ENCODE measurements at places on chromosomes 1 and 21.

DNA sequence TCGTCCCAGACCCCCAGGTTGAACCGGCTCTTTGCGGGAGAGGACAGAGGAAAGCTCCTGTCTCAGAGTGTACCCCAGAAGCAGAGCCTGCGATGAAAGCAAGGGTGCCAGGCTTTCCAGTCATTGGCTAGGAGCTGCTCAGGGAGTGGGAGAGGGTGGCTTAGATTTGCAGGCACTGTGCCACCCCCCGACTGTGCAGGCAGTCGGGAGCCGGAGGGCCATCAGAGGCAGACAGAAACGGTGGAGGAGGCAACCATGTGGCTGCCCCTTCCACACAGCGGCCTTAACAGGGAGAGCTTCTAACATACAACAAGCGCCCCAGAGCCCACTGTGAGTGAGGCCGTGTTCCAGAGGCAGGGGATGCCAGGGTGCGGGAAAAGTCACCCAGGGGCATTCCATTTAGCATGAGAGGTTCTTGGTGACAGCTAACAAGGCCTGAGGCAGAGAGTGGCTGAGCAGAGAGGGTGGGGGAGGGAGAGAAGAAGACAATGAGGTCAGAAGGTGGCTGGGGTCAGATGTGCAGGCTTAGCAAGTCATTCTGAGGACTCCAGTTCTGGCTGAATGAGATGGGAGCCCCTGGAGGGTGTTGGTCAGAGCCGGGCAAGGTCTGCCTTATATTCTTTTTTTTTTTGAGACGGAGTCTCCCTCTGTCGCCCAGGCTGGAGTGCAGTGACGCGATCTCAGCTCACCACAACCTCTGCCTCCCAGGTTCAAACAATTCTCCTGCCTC is 9.5 kb upstream of the C1orf167 start:
- DNase-seq = no peak

DNA sequence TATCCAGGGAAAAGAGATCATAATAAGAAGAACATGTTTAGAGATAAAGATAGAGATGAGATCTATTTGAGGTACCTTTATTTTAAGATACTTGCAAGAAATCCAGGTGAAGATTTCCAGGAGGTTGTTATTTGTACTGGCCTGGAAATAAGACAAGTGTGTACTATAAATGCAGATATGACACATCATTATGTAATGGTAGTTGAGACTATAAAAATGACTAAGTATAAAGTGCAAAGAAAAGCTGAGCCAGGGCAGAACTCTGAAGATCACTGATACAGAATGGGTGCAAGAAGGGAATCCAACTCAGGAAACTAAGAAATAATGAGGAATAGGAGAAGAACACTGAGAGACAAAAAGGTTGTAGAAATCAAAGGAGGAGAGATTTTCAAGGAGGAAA is 378.2 kb upstream of the PBX1 start:
- DNase-seq = no peak

DNA sequence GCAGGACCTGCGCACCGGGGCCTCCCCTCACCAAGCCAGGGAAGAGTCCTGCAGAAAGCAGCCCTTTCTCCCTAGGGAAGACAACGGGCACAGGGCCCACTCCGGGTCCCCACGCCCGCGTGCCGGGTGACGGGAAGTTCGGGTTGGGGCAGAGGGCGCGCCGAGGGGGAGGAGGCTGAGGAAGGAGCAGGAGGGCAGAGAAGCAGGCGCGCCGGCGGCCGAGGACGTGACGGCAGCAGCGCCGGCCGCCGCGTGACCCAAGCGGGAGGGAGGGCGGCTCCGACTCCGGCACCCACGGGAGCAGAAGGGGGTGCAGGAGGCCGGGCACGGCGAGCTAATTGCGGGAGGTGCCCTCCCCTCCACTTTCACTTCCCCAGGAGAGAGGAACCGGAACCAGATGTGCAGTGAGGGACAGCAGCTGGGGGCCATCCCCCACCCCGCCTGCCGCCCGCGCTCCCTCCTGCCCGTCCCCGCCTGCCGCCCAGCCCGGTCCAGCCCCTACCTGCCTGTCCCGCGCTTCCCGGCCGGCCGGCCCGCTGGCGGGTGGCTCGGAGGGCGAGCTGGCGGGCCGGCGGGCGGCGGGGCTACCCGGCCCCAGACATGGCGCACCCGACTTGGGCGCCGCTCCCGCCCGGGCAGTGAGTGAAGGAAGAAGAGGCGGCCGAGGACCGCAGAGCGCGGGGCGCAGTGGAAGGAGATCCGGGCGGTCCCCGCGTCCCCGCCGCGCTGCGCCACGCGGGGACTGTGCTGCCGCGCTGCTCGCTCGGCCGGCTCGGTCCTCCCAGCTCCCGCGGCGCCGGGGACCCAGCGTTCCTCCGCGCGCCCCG is 510 bp downstream of the DENND4B start:
- no peak for DNase-seq

DNA sequence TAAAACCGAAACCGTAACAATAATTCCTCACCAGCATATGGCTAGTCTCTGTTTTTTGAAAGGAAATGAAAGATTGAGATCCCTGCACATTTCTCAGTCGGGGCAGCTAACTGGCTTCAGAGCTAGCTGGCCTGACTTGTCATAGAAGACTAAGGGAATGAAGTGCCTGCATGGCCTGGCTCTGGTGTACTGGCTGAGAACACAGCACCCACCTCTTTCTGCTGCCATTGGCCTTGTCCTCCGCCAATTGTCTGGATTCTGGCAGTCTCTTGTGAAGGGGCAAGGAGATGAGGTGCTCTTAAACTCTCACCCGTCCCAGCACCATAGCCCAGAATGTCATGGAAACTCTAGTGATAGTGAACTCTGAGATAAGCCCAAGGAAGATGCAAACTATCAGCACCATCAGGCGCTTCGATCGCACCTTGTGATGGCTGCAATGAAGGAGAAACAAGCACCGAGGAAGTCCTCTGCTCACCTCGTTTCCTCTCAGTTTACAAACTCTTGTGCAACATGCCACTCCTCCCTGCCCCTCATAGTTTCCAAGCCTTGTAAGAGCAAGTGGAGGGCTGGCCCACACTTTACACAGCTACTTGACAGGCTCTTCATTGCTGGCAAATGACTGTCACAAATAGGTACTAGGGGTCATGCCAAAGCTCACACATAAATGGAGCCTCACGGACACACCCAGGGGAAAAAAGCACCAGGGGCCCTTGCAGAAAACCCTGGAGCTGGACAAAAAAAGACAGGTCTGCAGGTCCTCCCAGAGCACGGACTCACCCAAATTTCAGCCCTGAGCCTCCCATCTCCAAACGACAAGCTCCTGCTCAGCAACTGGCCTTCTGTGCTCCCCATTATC is 16.4 kb downstream of the INPP5B start:
- DNase-seq = no peak

GRCh38 chr1:228004331-228004855 is 2.4 kb upstream of the WNT3A start:
- DNase-seq = no peak

- DNase-seq = no peak
Observed at GRCh38 chr1:46289976-46290375, 13.4 kb downstream of the LRRC41 start.

GRCh38 chr1:117669572-117669971 is 63.7 kb downstream of the TENT5C start:
- DNase-seq = no peak

DNA sequence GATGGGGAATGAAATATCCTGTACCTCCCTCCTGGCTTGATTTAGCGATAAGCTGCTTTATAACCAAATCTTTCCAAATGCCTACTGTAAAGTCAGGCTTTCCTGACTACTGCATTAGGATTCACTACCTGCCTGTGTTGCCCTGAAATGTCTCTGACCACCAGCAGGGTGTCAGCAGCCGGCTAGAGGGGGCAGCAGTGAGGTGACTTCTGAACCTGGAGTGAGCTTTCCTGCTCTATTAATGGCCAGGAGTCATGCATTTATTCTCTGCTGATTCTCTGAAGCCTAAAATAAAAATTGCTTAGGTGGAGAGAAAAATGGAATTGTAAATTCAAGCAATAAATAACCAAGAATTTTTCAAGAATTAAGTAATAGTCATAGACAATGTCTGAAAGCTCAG is 2.5 kb downstream of the BACE2 start:
- DNase-seq = no peak

- DNase-seq = peak; percentile 20
Observed at GRCh38 chr21:37878946-37879660, 37.2 kb downstream of the KCNJ6 start.

DNA sequence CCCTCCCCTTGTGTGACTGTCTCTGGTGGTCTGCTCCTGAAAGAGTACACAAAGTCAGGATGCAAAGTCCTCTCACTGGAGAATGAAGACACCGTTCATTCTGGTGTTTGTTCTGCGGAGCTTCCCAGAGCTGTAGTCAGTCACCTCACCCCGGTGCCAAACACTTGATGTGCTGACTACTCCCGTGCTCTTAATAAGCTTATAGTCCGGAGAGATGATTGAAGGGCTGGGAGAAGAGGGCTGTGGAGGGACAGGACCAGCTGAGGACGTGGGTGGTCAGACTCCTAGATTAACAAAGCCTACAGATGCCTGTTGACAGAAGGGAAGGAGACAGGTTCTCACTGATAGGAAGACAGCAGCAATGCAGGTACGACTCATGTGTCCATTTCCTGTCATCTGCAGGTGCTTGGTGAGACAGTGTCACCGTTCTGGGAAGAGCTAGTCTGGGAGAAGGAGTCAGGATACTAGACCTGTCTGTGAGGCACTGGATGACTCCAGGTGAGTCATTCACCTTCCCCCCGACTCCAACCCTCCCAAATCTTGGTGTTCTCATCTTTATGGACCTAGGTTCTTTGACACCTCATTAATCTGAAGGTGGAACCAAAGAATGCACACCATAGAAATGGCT is 40.4 kb upstream of the LRRN2 start:
- no peak for DNase-seq

GRCh38 chr1:23555270-23555985 is 3.9 kb downstream of the ID3 start:
- no peak for DNase-seq

- DNase-seq = no peak
Observed at GRCh38 chr1:88700425-88701013, 16.4 kb downstream of the PKN2 start.

DNA sequence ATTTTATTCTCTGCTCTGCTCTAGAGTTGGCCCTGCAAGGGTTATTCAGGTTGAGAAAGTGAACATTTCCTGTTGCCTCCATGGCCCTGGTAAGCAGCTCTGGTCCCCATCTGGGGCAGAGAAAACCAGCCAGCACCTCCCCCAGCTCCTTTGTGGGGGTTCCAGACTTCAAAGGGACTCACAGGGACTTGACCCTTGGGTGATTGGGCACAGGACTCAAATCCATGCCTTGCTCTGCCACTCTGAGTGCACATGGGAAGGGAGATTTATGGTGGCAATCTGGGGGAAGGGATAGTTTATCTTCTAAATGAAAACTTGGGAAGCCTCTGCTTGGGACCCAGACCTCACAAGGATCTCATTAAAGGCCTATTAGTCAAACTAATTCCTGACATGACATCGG is 212.8 kb downstream of the FOXD2 start:
- DNase-seq = no peak

DNA sequence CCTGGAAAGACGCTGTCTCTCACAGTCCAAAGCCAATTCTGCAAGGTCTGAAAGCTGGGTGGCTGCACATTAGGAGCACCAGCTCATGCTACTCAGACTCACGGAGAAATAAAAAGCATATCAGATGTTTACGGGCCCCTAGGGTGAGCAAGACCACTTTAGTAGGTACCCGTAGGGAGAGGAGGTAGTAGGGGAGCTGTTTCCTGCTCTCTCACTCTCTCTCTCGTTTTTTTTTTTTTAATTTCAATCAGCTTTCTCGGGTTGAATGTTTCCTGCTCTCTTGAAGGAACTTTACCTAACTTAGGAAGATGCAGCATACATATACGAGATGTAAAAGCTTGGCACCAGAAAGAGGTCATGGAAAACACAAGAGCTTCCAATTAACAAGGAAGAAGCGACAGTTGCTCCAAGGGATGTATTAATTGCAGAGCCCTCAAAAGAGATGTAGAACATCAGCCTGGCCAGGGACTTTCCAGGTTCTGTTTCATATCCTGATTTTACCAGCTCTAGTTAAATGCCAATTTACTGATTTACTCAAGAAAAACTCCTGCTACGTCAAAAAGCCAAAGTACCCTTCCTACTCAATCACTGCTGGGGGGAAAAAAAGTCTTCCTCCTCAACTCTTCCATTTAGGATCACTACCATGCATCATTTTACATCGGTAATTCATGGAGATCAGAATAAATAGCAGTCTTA is 3.1 kb downstream of the LORICRIN start:
- no peak for DNase-seq

GRCh38 chr1:56803561-56804156 is 15.5 kb downstream of the FYB2 start:
- DNase-seq = no peak

- no peak for DNase-seq
Observed at GRCh38 chr1:245800901-245801605, 646.3 kb downstream of the KIF26B start.

DNA sequence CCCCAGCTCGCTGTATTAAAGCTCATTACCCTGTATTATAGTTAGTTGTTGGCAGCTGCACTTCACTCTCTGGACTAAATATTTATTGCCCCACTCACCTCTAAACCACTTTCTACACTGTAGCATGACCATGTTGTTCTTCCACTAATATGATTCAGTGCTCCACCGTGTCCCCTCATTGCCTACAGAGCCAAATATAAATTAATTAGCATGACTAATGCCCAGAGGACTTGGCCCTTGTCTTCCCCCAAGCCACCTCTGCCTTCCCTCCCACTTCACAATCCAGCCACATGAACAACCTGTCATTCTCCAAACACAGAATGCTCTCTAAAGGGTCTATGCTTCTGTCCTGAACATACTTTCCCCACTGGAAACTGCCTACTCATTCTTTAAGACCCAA is 276.5 kb downstream of the PLPP3 start:
- DNase-seq = no peak

- DNase-seq = no peak
Observed at GRCh38 chr1:46102769-46103476, 29.5 kb downstream of the PIK3R3 start.

GRCh38 chr1:225866061-225866837 is 15.9 kb downstream of the TMEM63A start:
- DNase-seq = no peak

GRCh38 chr1:240122639-240123613 is 31.2 kb downstream of the FMN2 start:
- DNase-seq = peak; percentile 92

DNA sequence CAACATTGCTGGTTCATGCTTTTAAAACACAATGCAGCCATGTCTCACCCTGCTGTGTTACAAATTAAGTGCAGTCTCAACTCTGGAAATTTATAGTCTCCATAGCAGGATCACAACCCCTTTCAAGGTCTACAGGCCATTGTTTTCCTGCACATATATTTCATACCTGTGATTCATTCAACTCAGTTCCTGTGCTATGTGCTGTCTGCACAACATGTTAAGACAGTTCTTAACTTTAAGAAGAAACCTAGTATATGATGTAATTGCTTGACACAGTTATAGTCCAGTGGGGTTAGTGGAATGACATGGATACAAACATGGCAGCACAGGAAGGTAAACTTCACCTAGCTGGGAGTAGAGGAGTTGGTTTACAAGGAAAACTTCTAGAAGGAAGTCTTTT is 106.4 kb downstream of the IFI44 start:
- no peak for DNase-seq

DNA sequence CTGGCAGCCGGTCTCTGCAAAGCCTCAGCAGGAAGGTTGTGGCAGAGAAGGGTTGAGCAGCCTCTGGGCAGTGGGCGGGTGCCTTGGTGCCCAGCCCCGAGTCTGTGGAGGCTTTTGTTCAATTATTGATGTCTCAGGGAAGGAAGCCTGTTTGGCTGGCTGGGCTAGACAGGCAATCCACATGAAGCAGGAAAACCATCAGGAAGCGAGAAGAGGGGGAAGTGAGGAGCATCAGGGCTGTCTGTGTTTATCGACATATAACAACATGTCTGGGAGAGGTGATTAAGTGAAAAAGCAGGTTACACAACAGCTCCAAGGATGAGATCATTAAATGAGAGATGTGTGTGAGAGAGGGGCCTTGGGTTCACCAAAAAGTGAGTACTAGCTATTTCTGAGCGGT is 105.4 kb downstream of the UBE2U start:
- DNase-seq = no peak
